NCI-H2107 (cell line): ENCODE measurements at places on chromosomes 4 and X.

DNA sequence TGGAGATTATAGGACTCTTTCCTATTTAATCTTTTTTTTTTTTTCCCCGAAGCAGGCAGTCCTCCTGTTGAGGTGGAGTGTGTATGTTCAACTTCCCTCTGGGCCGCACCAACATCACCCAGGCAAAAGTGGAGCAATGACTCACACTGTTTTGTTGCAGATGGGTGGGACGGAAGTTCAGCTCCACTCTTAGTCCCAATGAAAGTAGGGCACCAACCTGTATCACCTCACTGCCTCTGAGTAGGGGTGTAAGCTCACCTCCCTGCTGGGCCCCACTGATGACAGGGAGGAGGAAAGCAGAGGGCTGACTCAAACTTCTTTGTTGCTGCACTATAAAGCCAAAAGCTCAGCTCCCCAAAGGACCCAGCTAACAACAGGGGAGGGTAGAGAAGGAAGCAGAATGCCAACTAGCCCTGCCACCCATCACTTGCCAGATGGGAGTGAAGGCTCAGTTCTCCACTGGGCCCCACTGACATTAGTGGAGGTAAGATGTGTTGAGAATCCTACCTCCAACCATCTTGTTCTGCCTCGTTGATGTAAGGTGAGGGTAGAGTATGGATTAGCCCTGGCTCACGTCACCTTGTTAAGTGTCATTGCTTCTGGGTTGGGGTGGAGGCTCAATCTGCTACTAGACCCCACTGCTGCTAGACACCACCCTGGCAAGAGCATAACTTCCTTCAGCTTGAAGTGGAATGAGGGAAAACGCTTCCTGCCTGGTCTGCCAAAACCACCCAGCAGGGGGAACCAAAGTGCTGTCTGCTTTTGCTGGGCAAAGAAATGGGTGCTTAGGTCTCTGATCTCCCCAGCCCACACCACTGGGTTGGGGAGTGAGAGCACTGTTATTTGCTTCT is 14.1 kb downstream of the RPS6KA3 start:
- DNase-seq, result no peak

DNA sequence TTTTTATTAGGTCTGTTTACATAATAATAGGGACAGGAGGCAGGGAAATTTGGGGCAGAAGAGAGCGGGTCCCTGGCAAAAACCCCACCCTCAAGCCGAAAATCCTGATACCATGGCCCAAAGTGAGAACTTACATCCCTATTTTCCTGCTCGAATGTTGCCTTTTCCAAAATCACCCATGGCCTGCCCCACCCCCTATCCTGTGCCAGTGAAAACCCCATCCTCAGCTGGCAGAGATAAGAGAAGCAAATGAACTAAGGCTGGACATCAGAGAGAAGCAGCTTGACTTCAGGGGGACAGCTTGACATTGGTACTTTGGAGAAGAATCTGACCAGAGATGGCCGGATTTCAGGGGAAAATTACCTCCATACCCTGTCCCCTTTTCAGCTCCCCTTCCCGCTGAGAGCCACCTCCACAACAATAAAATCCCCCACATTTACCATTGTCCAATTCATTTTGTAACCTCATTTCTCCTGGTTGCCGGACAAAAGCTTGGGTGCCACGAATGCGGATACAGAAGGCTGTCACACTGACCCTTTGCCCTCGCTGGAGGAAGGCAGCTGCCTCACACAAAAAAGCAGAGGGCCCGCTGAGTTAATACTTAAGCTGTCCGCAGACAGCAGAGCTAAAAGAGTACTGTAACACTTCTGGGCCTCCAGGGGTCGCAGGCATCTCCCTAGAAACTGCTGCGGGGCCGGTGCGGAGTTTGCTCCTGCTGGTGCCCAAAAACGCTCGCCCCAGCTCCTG is 196.2 kb downstream of the SNCA start:
- no peak for DNase-seq

DNA sequence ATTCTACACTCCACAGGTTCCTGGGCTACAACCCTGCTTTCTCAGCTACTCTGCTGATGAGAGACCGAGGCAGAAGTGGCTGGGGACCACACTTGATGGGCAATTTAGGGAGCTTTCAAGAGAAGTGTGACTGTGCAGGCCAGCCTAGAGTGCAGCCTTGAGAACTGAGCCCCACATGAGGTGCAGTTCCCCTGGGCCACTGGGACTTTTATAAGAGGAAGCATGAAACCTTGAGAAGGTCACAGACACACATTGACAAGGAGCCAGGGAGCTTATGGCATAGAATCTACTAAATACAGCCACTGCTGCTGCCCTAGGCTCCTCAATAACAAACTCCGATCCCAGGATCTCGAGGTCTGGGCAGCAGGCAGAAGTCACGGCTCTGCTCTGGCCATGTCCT is 13.1 kb downstream of the C4orf50 start:
- no peak for DNase-seq

DNA sequence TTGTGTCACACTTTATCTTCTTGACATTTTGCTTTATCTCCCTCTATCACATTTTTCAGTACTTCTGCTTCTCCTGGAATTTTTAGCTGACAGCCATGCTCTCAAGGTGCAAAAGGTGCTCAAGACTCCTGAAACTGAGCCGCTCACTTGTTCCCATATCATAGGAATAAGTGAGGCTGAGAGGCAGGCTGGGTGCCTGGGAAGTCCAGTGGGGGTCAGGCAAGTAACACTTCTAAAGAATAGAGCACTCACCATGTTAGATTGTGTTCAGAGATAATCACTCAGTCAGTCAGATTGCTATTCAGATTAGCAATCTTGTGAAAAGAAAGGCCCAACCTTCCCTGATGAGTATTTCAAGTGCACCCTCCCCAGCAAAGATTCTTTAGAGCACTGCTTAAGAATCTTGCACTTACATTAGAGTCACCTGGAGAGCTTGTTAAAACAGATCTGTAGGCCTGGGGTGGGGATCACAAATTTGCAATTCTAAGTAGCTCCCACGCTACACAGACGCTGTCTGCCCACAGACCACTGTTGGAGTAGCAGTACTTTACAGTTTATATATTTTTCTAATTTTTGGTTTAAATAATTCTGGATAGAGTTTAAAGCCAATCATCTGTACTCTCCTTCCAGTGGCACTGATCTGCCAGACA is 23.1 kb upstream of the LRAT start:
- no peak for DNase-seq
